ENCODE measurements at places on chromosomes 12 and 14. TPM values are rescaled to one million over a fixed set of nuclear protein-coding genes. Genes with fewer than 3 reads are reported as not detected.

- peaks cover 19% of the 10 kb centered on the region for H3K27me3 ChIP-seq
- peaks cover 30% of the 10 kb centered on the region for H3K4me1 ChIP-seq
- no peak overlapping the region for H3K4me3 ChIP-seq
- peak overlapping the region; percentile 37 for H3K27ac ChIP-seq
These were observed 23.0 kb downstream of the PDE6H start for GRCh38 chr12:14995583-14996425.

- H3K4me3 ChIP-seq: no peak overlapping the region
- H3K27me3 ChIP-seq: no peaks in the 10 kb centered on the region
- peaks cover 86% of the 10 kb centered on the region for H3K4me1 ChIP-seq
- DNase-seq: no peak
- peak overlapping the region; percentile 71 for H3K27ac ChIP-seq
- peaks cover 15% of the 10 kb centered on the region for H3K36me3 ChIP-seq
These were observed 7.1 kb downstream of the ASB2 start for GRCh38 chr14:93969082-93969828.

- no peaks in the 10 kb centered on the region for H3K36me3 ChIP-seq
- peaks cover 17% of the 10 kb centered on the region for H3K27me3 ChIP-seq
- H3K27ac ChIP-seq: no peak overlapping the region
- DNase-seq: no peak
- peaks cover 11% of the 10 kb centered on the region for H3K4me1 ChIP-seq
These were observed 84.7 kb downstream of the SLC41A2 start for GRCh38 chr12:104873374-104873773.

DNA sequence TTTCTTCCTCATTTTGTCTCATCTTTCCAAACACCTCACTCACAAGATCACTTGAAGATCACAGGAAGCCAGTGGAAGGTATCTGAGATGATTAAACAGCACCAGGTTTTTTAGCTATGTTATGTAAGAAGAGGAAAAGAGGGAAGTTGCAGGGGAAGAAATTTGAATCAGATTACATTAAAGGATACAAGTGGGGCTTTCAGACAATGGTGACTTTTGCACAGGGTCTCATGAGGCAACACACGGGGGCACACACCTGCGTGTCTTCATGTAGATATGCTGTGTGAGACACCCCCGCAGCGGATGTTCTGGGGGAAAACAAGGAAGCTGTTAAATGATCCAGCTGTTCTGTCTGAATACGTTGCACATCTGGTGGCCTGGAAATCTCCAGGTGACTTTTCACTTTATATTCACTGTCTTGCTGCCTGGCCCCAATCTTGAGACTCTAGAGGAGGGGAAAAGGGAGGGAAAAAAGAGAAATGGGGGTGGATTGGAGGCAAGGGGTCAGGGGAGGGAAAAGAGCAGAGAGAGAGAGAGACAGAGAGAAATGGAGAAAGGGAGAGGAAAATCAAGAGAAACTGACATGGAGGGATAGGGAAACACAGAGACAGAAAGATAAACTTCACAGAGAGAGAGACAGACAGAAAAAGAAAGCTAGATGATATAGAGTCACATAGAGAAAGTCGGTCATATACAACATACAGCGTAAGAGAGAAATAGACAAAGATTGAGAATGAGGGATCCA is 36.3 kb upstream of the PPP1CC start:
- no peak overlapping the region for H3K4me3 ChIP-seq

DNA sequence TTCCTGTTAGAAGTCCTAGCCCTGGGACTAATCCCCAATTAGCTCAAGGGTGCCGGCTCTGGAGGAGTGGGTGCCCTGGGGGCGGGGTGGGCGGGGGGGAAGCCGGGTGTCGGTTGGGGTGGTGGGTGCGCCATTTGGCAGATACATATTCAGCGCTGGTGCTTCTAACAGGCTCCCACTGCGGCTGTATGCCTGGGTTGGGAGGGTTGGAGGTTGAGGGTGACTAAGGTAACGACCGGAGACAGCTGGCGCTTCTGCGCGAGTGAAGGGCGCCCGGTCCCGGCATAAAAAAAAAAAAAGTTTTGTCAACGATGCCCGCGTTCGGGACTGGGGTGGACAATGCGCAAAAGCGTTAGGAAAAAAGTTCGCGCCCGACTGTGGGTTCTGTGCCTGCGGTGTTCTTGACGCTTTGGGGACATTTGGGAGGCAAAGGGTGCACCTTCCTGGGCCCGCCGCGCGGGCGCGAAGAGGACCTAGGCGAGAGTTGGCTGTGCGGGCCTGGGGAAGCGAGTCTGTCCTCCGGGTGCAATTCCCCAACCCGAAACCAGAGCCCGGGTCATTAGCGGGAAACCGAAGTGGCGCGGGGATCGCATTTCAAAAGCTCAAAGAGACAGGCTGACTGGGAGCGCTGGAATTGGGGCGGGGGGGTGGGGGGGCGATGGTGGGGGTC is 19.2 kb downstream of the TBX3 start:
- no peaks in the 10 kb centered on the region for H3K36me3 ChIP-seq
- H3K27ac ChIP-seq: no peak overlapping the region
- no peak for DNase-seq

GRCh38 chr12:57781801-57782200 is 786 bp upstream of the TSFM start:
- no peak overlapping the region for H3K4me3 ChIP-seq
- H3K36me3 ChIP-seq: peaks cover 15% of the 10 kb centered on the region
- H3K4me1 ChIP-seq: peaks cover 40% of the 10 kb centered on the region
- H3K27me3 ChIP-seq: no peaks in the 10 kb centered on the region

DNA sequence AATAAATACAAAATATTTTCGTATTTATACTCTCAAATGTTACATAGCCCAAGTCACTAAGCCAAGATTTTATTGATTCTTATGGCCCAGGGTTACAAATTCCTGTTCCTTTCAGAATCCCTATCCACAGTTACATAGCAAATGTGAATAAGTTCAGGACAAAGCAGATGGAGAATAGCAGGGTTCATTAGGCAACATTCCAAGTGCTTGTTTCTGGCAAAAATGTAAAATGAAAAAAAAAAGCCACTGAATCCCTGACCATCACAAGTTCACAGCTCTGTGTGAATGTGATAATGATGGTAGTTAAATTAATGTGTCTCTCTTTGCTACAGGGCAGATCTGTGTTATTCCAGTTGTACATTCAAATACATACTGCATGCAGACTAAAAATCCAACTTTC is 74.6 kb downstream of the KCNC2 start:
- no peak overlapping the region for H3K27ac ChIP-seq
- H3K4me3 ChIP-seq: no peak overlapping the region
- no peak for DNase-seq
- no peaks in the 10 kb centered on the region for H3K36me3 ChIP-seq
- H3K4me1 ChIP-seq: no peaks in the 10 kb centered on the region
- H3K27me3 ChIP-seq: no peaks in the 10 kb centered on the region

DNA sequence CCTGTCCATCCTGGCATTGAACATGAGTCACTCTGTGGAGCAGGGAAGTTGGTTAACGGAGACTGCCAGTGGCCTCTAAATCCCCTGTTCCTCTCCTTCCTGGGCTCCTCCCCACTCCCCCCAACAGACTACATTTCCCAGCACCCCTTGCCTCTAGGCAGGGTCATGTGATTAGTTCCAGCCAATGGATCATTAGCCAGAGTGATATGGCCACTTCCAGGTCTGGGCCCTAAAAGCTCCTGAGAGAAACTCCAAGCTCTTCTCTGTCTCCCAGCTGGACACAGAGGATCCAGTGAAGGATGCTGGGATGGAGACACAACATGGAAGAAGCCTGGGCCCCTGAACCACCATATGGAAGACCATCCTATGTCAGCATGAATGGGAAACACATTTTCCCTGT is 54.4 kb upstream of the RFLNA start:
- H3K4me3 ChIP-seq: no peak overlapping the region
- no peaks in the 10 kb centered on the region for H3K36me3 ChIP-seq
- H3K27me3 ChIP-seq: peaks cover 6% of the 10 kb centered on the region

GRCh38 chr14:67501670-67502069 is 13.1 kb upstream of the TMEM229B start:
- no peak for DNase-seq
- no peak overlapping the region for H3K27ac ChIP-seq
- peaks cover 17% of the 10 kb centered on the region for H3K4me1 ChIP-seq
- peaks cover 6% of the 10 kb centered on the region for H3K27me3 ChIP-seq
- no peak overlapping the region for H3K4me3 ChIP-seq

GRCh38 chr12:126726481-126727217 is 1540.3 kb upstream of the TMEM132C start:
- DNase-seq: no peak
- H3K27me3 ChIP-seq: peaks cover 11% of the 10 kb centered on the region
- H3K36me3 ChIP-seq: peaks cover 4% of the 10 kb centered on the region
- no peaks in the 10 kb centered on the region for H3K4me1 ChIP-seq

DNA sequence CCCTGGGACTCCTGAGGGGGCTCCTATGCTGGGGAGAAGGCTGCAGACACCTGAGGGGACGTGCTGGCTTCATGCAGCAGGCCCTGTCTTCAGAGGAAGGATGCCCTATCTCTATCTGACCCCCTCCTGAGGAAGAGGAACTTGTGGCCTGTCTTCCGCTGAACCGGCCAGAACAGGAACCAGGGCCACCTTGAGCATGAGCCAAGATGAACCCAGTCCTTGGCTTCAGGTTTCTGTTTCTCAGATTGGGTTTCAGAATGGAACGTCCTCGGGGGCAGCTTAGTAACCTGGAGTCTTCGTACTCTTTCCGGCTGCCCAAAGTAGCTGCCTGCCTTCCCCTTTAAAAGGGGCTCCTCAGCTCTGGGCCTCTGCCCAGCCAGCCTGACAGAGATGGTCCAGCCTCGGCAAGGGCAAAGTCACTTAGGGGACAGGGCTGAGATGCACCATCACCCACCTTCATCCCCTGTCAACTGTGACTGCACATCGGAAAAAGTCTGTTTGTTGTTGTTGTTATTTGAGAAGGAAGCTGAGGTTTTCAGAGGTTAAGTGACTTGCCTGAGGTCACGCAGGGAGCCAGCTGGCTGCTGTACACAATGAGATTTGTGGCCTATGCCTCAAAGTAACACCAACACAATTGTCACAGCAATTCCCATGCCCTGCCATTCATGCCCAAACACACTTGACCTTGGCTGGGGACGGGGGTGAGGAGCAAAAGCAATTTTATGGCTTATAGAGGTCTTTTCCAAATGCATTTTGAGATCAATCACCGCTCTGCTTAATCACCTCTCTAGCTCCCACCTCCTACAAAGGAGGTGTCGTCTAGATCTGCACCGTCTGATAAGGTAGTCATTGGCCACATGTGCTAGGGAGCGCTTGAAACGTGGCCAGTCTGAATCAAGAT is 13.4 kb downstream of the ASB2 start:
- peak; percentile 85 for DNase-seq
- H3K4me1 ChIP-seq: peaks cover 96% of the 10 kb centered on the region
- no peaks in the 10 kb centered on the region for H3K27me3 ChIP-seq
- peaks cover 22% of the 10 kb centered on the region for H3K36me3 ChIP-seq

GRCh38 chr12:28145216-28145615 is 45.0 kb upstream of the CCDC91 start:
- DNase-seq: no peak
- H3K27ac ChIP-seq: no peak overlapping the region
- no peaks in the 10 kb centered on the region for H3K4me1 ChIP-seq
- peaks cover 4% of the 10 kb centered on the region for H3K27me3 ChIP-seq
- no peak overlapping the region for H3K4me3 ChIP-seq

DNA sequence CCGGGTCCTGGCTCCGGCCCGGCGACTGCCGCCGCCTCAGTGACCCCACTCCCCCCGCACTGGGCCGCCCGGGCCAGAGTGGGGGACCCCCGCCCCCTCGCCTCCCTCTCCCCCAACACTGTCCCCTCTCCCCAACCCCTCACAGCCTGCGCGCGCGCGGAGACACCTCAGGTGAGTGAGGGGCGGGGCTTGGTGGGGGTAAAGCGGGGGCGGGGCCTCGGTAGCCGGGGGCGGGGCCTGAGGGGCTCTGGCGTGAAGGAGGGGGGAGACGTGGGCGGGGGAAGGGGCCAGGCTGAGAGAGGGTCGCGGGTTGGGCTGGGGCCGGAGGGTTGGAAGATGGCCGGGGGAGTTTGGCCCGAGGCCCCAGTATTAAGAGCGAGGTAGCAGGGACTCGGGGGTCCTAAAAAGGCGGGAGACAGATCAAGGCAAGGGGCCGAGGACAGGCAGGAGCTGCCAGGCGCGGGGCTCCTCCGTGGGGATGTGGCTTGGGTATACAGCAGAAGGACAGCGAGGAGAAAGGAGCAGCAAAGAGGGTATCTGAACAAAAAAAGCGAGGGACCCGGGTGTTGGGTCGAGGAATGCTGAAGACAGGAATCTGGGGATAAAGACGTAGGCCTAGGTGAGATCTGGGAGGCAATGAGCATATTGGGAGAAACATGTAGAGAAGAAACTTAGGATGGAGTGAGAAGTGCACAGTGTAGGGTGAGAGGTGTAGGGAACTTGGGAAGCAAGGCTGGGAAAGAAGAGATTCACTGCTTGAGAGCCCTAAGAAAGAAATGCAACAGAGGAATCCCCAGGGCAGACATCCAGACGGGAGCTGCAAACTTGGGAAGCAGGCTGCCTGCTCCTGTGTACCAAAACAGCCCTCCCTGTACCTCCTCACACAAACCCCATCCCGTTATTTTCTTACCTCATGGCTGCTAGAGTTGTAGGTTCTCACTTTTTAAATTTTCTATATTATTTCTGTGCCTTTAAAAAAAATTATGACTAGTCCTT is 10.8 kb downstream of the SUOX start:
- peaks cover 4% of the 10 kb centered on the region for H3K36me3 ChIP-seq
- H3K27me3 ChIP-seq: no peaks in the 10 kb centered on the region
- peak overlapping the region; percentile 82 for H3K4me3 ChIP-seq
- H3K4me1 ChIP-seq: peaks cover 29% of the 10 kb centered on the region
- peak overlapping the region; percentile 86 for H3K27ac ChIP-seq

- H3K4me1 ChIP-seq: no peaks in the 10 kb centered on the region
- no peak overlapping the region for H3K27ac ChIP-seq
- no peak overlapping the region for H3K4me3 ChIP-seq
- no peaks in the 10 kb centered on the region for H3K36me3 ChIP-seq
These were observed 115.5 kb upstream of the G2E3 start for GRCh38 chr14:30443368-30444007.

DNA sequence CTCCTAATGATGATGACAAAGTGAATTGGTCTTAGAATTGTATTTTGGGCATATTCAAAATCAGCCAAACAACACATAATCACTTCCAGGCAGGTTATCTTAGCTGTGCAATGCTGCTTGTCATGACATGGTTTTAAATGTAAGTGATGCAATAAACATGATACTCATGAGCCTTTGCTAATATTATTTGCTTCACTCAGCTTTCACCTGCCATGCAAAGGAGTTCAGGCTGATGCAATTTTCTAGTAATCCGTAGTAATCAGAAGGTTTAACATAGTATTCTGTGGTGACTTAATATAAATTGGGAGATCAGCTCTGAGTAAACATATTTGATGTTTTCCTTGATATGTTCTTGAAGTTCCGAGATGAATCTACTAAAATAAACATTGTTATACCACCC is 29.1 kb downstream of the TMEM260 start:
- no peak for DNase-seq
- peaks cover 4% of the 10 kb centered on the region for H3K4me1 ChIP-seq
- H3K36me3 ChIP-seq: peaks cover 22% of the 10 kb centered on the region
- no peak overlapping the region for H3K27ac ChIP-seq
- no peak overlapping the region for H3K4me3 ChIP-seq
- H3K27me3 ChIP-seq: no peaks in the 10 kb centered on the region

- no peak for DNase-seq
- no peaks in the 10 kb centered on the region for H3K36me3 ChIP-seq
- H3K4me3 ChIP-seq: no peak overlapping the region
- H3K27me3 ChIP-seq: peaks cover 3% of the 10 kb centered on the region
These were observed 76.5 kb upstream of the CLMN start for GRCh38 chr14:95396221-95396620.

GRCh38 chr12:105275997-105276733 is 40.2 kb upstream of the APPL2 start:
- peaks cover 10% of the 10 kb centered on the region for H3K4me1 ChIP-seq
- no peaks in the 10 kb centered on the region for H3K36me3 ChIP-seq
- peaks cover under 1% of the 10 kb centered on the region for H3K27me3 ChIP-seq
- H3K27ac ChIP-seq: no peak overlapping the region
- no peak for DNase-seq

The RTL1 gene
- not detected for total RNA-seq

The SSPN gene
- total RNA-seq: not detected

The CLEC6A gene
- not detected for total RNA-seq

The LTBP2 gene
- total RNA-seq: 0.05 TPM

The PLEKHD1 gene
- total RNA-seq: 0.10 TPM

The FSCB gene
- not detected for total RNA-seq
